NCI-H2081 (cell line): ENCODE measurements at places on chromosomes 1 and 21.

DNA sequence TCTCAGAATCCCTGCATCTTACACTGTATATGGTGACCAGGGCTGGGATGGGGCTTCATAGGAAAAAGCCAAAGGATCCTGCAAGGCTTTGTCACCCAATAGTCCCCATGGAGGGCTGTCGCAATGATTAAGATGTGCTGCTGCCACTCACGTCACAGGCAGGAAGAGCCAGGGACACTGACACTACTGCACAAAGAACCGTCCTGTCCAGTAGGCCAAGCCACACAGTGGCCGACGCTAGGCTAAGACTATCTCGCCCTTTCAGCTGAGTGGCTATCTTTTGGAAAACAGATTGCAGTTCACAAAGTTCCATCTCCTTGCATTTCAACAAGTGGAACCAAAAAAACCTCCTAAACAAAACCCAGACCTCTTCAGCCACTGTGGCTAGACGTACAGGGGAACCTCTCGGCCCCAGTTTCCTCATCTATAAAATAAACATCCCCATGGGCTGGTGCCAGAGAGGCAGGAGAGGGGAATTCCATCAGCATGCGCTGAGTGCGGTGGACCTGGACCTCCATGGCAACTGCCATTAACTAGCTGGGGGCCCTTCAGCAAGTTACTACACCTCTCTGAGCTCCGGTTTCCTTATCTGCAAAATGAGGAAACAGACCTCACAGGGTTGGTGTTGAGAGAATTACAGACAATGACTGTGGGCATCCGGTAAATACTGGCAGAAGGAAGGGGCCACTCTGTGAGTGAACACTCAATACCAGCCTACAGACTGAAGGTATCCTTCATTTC lies 8.7 kb downstream of the CAPZB start:
- no peak for DNase-seq

DNA sequence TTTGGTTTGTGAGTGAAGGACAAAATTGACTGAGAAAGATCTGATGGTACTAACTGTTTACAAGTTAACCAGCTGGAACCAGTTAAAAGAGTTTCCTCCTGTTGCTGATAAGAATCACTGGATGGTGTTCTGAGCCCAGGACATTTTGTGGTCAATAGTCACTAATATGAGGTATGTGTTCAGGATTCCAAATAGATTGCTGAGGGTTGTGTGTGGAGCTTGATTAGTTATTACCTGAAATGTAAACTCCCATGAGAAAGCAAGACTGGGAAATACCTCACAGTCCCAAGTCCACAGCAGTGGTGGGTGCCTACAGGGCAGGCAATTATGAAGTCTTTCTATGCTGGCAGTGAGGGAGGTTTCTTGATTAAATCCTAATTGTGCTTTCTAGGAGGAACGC lies 164.6 kb downstream of the DNM3 start:
- no peak for DNase-seq

DNA sequence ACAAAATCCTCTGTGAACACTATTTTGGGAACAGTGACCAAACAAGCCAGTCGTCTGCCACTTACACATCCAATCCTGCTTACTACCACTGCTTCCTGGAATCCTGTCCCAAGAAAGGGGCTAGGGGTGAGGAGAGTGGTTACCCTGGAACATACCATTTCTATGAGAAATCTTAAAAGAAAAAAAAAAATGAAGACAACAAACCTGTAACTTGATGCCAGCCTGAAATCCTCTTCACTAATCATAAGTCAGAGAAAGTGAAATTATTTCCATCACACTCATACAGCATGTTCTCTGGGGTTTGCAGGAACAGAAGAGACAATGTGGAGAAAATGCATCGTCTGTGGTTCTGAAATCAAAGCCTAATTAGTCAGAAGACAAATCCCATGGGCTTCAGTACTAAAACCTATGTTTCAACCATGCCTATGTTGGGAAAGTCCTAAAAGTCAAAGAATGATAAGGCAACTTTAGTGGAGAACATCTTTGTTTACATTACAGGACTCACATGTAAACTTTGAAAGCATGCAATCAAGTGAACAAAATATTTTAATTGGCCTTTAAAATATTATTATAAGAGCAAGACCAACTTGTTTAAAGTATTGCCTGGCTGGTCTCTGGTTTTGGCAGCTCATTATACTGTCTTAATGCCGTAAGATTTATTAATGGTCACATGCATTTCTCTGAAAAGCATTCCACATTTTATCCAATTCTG lies 220.7 kb downstream of the LTN1 start:
- no peak for DNase-seq

DNA sequence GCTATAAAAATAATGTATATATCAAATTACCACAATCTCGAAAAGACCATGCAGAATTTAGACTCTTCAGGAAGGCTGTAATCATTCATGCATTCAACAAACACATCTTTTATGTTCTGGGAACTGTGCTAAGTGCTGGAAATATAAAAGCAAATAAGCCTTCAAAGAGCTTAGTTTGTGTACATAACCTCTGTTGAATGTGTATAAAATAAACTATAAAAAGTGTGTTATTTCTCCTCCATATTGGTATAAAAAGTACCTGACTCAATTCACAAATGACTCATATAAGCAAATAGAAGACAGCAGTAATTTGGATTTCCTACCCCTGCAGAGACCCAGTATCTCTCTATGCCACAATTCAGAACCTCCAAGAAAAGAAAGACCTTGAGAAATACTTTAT lies 36.8 kb downstream of the RAB3GAP2 start:
- peak; percentile 86 for DNase-seq

GRCh38 chr1:201686714-201687455 lies 142.1 kb upstream of the IPO9 start:
- DNase-seq = peak; percentile 54

DNA sequence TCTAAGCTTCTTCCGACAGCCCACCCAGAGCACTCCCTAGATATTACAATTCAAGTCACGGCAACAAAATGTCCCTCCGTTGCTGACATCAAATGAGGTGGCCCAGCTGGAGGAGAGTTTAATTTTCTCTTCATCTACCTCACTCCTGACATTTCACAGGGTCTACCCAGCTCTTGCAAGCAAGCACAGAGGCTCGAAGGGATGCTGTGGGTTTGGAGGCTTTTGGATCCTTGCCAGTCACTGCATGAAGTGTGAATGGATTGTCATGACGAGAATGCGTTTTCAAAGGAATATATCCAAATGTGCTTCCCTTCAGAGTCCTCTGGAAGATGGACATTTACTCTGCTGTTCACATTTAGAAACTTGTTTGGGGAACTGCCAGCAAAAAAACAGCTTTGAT lies 33.5 kb downstream of the CAPN8 start:
- DNase-seq = no peak

GRCh38 chr1:183417772-183418491 lies at the start of gene NMNAT2:
NMNAT2 (minus strand) TSS chr1:183418380; CDS start chr1:183418267, 113 bp downstream.
- DNase-seq = peak; percentile 48

GRCh38 chr21:38806153-38806941 lies 618 bp downstream of the ETS2 start:
- DNase-seq = no peak

- no peak for DNase-seq
Observed at GRCh38 chr1:160904783-160905616, 20.0 kb upstream of the ITLN1 start.

- no peak for DNase-seq
Observed at GRCh38 chr1:201176940-201177339, 13.7 kb upstream of the IGFN1 start.

DNA sequence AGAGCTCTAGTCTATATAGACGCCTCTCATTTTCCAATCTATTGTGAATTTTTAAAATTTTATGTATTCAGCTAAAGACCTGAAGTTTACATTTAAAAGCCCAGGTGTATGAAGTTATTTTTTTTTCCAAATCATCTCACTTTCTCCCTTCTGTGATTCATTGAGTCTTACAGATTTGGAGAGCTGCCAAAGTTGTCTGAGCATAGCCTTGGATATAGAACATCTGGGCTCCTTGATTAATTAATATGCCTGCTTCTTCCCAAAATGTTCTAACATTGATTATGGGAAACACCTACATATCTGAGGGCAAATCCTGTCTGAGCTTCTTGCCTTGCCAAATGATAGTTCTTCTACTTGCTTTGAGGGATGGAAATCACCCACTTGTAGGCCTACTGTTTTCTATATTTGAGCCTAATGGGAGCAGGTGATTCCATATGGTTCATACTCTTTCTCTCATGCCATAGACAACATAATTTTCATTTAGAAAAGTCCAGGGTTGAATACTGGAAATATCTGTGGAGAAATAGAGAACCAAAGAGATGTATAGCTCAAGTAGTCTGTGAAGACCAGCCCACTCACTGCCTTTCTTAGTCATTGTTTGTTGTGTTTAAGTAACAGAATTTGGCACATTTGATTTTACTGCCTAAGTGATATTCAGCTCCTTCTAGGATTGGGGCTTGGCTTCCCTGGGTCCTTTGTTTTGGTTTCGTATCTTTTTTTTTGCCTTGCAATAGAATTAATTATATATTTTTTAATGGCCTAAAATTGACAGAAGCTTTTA lies 46.2 kb downstream of the MACF1 start:
- DNase-seq = no peak

GRCh38 chr1:12552951-12553921 lies 64.8 kb downstream of the DHRS3 start:
- no peak for DNase-seq

DNA sequence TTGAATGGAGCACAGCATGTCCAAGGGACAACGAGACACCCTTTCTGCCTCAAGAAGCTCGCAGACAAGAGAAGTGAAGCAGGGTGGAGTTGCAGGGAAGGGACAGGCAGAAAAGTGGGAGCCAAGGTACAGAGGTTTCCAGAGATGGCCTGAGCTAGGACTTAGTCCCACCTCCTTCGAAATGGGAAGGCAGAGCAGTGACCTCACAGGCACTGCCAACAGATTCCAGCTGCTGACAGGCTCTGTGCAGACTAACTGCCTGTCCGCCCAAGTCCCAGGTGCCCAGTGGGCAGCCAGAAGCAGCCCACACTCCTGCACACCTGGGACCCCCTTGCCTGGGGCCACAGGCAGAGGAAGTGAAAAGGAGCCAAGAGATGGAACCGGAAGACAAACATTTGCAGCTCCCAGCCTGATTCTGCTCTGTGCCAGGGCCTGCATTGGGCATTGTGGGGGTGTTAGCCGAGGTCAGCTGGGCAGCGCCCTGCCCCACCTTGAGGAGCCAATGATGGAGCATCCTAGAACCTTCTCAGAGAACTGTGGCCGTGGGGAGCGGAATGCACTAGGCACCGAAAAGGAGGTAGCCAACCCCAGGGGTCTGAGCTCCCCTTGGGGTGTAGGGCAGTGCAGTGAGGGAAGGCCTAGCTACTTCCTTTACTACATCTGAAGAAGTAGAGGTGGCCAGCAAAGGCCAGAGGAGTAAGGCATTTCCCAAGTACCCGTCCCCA lies 27.5 kb upstream of the RSPO1 start:
- no peak for DNase-seq

DNA sequence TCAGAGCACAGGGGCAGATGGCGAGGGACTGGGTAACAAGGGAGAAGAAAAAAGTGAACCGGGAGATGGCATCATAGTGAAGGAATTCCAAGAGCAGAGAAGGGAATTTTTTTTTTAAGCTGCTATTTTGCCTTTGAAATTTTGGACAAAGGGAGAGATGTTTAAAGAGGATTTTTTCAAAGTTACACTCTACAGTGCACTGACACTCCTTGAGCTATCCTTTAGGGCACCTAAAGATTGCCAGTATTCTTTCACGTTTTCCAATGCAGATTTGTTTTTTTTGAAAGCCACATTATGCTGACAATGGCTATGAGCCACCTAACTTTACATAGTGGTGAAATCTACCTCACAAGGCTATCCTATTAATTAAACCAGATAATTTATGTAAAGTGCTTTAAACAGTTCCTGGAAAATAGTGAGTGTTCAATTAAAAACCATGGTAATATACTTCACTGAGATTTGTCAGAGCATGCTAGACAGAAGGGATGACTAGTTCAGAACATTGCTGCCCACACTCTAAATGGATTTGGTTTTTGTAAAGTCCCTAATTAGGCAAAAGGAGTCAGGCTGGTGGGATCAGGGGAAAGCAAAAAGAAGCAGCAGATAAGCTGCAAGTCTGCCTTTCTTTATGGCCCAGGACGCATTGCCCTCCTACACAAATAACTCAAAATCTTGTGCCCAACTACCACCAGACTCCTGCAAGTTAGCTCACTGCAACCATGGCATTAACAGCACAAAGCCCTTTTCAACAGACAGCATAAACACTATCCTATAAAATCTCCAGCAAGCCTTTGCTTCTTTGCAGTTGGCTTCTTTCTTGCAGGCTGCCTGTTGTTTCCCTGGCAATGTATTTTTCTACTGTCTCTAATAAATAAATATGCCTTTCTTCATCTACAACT lies 53.9 kb downstream of the PRDX6 start:
- no peak for DNase-seq

GRCh38 chr1:215344539-215344938 lies 222.6 kb upstream of the KCTD3 start:
- no peak for DNase-seq

- DNase-seq = peak; percentile 6
Observed at GRCh38 chr1:233364695-233365539, 37.4 kb downstream of the MAP3K21 start.

DNA sequence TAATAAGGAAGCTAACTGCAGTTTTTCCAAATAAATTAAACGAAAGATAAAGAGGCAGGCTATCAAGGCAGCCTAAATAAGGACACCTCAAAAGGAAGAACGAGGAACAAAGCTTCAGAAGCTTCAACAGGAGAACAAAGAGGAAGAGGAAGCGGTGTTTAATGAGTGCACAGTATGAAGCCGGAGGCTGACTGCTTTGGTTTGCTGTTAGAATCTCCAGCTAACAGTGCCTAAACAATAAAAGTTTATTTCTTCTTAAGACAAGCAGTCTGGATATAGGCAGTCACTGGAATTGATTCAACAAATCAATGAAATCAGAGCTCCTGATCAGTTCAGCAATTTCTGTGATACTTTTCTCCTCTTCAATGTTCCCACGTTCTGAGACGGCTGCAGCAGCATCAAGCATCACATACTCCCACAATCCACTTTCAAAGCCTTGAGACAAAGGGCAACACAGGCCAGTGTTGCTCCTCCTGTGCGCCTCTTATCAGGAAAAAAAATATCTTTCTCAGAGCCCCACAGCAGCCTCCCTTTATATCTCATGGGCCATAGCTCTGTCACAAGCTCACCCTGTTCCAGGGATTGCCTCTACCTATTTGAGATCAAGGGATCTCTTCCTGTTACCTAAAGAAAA lies 365.6 kb upstream of the ST6GALNAC5 start:
- no peak for DNase-seq

GRCh38 chr21:43997766-43998742 lies 14.1 kb upstream of the TRAPPC10 start:
- DNase-seq = no peak

GRCh38 chr1:75341537-75341936 lies 207.3 kb downstream of the LHX8 start:
- no peak for DNase-seq

DNA sequence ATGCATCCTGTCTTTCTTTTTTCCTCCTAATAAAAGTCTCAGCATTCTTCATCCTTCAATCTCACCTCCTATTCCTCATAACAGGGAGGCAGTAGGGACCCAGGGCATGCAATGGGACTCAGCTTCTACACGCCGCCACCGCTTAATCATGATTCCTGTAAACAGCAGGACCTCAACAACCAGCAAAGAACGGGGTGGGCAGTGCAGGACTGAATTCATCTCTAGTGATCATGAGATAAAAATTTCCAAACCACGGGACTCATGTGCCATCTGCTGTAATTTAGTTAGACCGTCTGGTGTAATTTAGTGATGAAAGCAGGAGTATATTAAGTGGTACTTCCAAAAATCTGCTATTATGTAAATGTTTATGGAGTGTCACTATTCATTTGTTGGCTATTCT lies 5.4 kb downstream of the PRAMEF12 start:
- DNase-seq = no peak
